Activated CD8-positive, alpha-beta T cell treated with anti-CD3 and anti-CD28 coated beads, Interleukin-2, amount 10 ng/mL, durations not matched to agents 7 days and 5 days (primary cell): ENCODE measurements at places on chromosomes 5 and 9.

DNA sequence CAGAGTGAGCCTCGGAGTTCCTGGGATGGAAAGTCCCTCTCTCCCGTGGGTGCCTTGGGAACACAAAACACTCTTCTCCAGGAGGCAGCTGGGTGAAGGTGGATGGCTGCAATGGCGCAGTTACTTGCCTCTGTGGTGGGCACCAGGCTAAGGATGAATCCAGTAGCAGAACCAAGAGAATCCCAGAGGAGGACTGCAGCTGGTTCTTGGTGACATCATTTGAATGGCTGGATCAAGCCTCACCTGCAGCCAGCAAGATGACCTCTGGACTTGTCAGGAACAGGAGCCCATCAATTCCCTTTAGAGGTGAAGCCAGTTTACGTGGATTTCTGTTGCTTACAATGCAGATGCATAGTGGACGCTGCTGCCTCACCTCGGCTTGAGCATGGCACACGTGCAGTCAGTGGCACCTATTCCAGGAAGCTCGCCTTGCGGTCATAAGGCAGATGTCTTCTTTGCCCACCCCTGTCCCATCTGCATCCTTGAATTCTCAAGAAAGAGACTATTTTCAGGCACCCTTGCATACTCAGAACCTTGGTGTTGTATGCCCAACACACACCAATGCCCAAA is 34.1 kb upstream of the ADAMTS2 start:
- DNase-seq: no peak

- DNase-seq: no peak
These were observed 224.7 kb downstream of the PIK3R1 start for GRCh38 chr5:68440245-68440644.

- no peak for DNase-seq
These were observed 22.1 kb downstream of the CEMIP2 start for GRCh38 chr9:71746023-71746757.

DNA sequence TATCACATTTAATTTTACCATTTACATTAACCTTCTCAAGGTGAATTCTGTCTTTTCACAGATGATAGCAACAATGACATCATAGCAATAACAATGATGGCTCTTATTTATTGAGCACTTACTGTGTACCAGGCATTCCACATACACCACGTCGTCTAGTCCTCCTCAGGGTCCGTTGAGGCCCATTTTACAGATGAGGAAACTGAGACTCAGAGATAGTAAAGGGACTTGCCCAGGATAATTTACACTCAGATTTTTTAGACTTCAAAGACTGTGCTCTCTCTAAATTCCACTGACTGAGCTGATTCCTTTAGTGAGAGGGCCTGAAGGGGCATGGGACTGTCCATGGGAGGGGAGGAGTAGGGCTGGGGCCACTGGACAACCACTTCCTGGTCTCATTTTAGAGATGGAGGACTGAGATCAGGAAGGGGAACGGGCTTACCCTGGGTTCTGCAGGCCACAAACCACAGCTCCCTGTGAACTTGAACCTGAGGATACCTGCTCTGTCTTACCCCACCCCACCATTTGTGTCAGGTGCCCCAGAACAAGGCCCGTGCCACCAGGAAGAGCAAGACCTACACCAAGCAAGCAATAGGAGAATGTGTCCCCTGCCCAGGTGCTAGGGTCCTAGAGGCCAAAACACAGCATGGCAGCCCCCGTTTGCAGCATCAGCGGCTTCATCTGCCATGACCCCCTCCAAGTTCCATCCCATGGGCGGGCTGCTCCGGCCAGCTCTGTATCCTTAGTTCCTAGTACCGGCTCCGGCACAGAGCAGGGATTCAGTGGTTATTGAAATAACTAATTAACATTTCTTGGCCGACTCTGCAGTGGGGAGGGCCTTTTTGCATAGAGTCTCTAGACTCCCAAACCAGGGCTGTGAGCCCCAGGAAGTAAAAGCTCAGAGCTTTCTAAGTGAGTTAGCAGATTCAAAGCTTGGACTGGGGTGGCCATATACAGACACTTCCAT is 96.6 kb downstream of the RGS3 start:
- DNase-seq: no peak

DNA sequence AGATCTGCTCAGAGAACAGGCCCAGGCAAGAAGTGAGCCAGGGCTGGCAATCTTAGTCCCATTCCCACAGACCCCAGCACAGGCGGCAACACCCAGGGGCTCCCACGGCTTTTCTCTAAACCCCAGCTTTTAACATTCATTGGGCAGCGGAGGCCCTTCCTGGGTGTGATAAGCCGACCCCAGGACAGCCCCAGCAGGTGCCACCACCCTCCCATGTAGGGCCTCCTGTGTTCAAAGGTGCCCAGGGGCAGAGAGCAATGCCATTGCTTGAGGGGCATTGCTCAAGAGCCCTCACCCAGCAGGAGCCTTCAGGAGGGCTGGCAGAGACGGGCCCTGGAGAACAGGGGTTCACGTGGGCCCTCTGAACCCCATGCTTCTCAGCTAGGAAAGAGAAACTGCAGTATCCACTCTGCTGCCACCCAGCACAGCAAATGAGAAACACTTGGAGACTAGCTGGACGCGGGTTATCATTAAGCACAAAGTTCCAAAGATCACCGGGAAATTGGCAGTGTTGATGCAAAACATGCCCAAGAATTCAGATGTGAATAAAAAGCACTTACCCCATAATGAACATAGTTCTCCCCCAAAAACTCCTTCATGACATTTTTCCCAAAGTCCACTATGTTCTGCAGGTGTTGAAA is 13.9 kb downstream of the IPPK start:
- no peak for DNase-seq
